Stimulated activated CD8-positive, alpha-beta memory T cell treated with anti-CD3 and anti-CD28 coated beads, Interleukin-2, amount 100 ng/mL, for 1 hour (primary cell): ENCODE measurements at places on chromosomes 7 and 10.
A peak's percentile ranks its signal among the peaks of the same experiment; 100 is the strongest.

GRCh38 chr10:807958-808353 lies 118.5 kb upstream of the DIP2C start:
- no peak for DNase-seq

DNA sequence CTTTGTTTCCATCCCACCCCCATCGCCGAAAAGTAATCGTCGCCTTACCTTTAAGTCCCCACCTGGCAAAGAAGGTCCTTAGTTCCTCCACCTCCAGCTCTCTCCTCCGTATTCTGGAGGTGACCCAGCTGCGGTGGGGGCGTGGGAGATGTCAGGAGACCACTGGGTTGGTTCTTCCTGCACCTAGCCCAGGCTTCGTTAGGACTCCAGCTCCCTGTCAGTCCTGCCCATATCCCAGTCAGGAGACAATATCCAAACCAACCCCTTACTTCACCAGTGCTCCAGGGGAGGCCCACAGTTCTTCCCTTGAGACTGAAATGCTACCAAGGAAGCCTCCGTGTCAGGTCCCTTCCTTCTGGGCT lies 693 bp downstream of the ADIRF start:
- DNase-seq = no peak

GRCh38 chr7:130902755-130903357 lies 168.8 kb upstream of the KLF14 start:
- DNase-seq = no peak

DNA sequence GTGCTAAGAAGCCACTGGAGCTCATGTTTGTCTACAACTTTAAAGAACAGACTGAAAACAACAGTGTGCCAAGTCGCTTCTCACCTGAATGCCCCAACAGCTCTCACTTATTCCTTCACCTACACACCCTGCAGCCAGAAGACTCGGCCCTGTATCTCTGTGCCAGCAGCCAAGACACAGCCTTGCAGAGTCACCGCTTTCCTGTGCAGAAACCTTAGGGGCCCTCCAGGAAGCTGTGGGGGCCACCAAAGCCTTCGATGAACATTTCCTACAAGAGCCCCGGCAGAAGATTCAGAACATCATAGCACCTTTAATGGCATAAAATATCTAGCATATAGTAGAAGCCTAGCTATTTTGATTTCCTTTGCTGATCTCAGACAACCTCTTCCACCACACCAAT lies 88.0 kb upstream of the PRSS58 start:
- no peak for DNase-seq

- no peak for DNase-seq
Measured at GRCh38 chr7:23012908-23013714, 819 bp downstream of the HYCC1 start.

- peak; percentile 26 for DNase-seq
Measured at GRCh38 chr10:62632071-62632809, 172.3 kb upstream of the ADO start.

GRCh38 chr7:41916450-41916927 lies 213.6 kb upstream of the INHBA start:
- no peak for DNase-seq

- no peak for DNase-seq
Measured at GRCh38 chr7:133754708-133755107, 372.4 kb upstream of the LRGUK start.

DNA sequence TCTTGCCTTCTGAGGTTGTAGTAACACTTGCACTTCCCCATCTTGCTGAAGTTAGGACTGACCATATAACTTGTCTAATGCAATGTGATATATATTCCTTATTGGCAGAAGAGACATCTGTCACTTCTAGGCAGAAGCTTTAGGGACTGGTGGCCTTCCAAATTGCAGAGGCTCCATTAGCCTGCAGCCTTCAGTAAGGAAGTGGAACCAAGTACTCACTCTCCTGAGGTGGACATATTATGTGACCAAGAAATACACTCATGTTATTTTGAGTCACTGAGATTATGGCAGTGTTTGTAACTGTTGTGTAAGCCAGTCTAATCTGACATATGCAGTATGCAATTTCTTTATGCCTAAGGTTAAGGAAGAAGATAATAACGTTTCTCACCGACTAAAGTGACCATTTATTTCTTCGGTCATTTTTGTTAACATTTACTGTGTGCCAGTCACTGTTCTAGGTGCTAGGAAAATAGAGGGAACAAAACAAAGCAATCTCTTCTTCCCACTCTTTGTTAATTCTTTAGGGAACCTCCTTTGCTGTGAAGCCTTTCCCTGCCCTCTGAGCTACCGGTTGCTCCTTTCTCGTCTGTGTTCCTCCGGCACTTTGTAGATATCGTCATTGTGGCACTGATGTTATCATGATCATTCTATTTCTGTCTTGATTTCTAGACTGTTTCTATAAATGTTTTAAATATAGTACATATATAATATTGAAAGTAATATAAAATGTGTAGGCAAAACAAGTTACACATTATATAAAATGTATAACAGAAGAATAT lies 52.9 kb upstream of the HBP1 start:
- DNase-seq = no peak

DNA sequence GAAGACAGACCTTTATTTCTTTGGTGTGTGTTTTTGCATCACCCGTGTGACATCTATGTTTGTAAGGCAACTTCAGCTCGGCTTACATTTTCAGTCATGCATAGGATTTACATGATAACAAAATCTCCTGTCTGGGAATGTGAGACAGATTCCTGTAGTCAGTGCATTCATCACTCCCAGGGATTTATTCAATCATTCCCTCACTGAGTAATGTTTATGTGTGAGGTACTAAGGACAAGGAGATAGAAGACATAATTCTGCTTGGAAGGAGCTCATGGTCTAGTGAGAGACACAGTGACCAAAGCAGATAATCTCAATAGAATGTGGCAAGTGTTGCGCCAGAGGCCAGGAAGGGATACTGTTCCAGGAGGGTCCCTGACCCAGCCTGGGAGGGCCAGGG lies 35.2 kb upstream of the BMPER start:
- DNase-seq = no peak

GRCh38 chr7:20665096-20665495 lies 49.6 kb downstream of the ABCB5 start:
- no peak for DNase-seq

- no peak for DNase-seq
Measured at GRCh38 chr10:35995485-35995884, 353.4 kb upstream of the FZD8 start.

GRCh38 chr10:83541046-83541445 lies 598.3 kb upstream of the GHITM start:
- DNase-seq = no peak

GRCh38 chr10:64036321-64036930 lies 515.2 kb downstream of the REEP3 start:
- no peak for DNase-seq

- no peak for DNase-seq
Measured at GRCh38 chr7:132402096-132402495, 174.2 kb downstream of the PLXNA4 start.

GRCh38 chr7:36040679-36041078 lies 112.4 kb upstream of the EEPD1 start:
- no peak for DNase-seq

GRCh38 chr10:123527151-123527550 lies 139.0 kb upstream of the GPR26 start:
- no peak for DNase-seq

- DNase-seq = no peak
Measured at GRCh38 chr7:10860516-10860915, 113.2 kb upstream of the PHF14 start.

DNA sequence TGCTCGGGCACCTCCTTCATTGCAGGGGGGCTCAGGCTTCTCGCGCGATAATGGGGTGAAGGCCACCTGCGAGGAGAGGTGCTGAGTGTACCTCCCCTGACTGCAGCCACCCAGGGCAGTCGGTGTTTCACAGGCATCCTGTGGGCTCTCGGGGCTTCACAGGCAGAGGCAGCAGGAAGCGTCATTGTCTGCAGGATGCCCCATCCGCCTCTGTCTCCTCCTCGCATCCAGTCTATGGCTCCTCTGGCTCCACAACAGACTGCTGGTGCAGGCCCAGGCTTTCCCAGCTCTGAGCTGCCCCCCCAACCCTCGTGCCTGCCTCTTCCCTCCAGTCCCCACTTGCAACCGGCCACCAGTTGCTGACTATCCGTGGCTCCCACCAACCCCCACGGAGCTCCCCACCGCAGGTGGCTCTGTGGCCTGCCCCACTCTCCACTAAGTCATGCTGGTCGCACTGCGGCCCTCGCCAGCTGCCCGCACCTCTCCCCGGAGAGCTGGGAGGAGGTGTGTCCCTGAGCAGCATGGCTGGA lies 36.5 kb downstream of the CAMK2B start:
- no peak for DNase-seq

GRCh38 chr7:76515999-76516443 lies 5.7 kb downstream of the UPK3B start:
- DNase-seq = no peak

- no peak for DNase-seq
Measured at GRCh38 chr10:112471878-112472487, 25.0 kb downstream of the VTI1A start.

GRCh38 chr7:21914671-21915070 lies 31.0 kb downstream of the CDCA7L start:
- DNase-seq = no peak

GRCh38 chr10:12975266-12975665 lies 26.2 kb downstream of the CCDC3 start:
- DNase-seq = no peak

GRCh38 chr7:26160896-26161295 lies 8.9 kb downstream of the NFE2L3 start:
- DNase-seq = no peak

GRCh38 chr7:36076074-36076473 lies 77.0 kb upstream of the EEPD1 start:
- DNase-seq = no peak

GRCh38 chr7:29123626-29124190 lies 22.6 kb downstream of the CPVL start:
- no peak for DNase-seq

DNA sequence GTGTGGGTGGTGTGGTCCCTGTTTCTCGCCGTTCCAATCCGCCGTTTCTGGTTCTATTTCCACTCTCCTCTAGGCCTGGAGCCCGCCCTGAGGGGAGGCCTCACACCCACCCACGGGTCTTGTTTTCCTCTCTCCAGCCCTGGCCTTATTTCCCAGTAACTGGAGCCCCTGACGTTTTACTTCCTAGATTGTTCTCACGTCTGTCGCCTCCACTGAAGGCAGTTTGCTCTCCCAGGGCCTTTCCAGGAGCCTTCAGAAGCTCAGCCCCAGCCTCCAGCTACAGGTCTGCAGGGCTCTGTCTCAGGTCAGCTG lies 30.6 kb downstream of the CFAP46 start:
- DNase-seq = no peak

DNA sequence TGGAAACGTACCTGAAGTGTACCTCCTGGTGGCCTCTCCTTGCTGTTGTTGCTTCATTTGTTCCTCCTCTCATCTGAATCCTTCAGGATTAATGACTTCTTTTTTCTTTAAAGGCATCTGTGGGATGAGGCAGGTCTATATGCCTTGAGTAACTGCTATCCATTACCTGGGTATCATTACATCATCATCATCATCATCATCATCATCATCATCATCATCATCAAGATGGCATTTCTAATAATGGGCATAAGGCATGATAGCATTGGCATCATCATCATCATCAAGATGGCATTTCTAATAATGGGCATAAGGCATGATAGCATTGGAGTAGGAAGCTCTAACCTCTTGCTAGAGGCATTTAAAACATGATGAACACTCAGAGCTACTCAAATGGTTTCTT lies 59.9 kb downstream of the CFAP58 start:
- no peak for DNase-seq

GRCh38 chr7:105580022-105580740 lies 1.1 kb downstream of the EFCAB10 start:
- no peak for DNase-seq

GRCh38 chr7:1122832-1123501 lies 35.1 kb downstream of the GPER1 start:
- no peak for DNase-seq

- no peak for DNase-seq
Measured at GRCh38 chr10:29317423-29318021, 28.7 kb downstream of the LYZL1 start.

DNA sequence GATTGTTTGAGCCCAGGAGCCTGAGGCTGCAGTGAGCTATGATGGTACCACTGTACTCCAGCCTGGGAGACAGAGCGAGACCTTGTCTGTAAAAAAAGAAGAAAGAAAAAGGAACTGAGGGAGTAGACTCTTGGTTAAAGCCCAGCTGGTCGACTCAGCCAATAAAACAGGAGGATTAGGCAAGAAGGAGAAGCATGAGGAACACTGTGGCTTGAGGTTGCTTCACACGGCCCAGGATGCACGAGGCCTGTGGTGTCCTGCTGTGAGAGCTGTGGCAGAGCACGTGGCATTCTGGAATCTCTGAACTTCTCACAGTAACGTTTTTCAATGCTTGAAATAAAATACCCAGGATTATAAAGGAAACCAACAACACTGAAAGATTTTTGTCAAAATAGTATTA lies 93.3 kb downstream of the CUL2 start:
- no peak for DNase-seq

DNA sequence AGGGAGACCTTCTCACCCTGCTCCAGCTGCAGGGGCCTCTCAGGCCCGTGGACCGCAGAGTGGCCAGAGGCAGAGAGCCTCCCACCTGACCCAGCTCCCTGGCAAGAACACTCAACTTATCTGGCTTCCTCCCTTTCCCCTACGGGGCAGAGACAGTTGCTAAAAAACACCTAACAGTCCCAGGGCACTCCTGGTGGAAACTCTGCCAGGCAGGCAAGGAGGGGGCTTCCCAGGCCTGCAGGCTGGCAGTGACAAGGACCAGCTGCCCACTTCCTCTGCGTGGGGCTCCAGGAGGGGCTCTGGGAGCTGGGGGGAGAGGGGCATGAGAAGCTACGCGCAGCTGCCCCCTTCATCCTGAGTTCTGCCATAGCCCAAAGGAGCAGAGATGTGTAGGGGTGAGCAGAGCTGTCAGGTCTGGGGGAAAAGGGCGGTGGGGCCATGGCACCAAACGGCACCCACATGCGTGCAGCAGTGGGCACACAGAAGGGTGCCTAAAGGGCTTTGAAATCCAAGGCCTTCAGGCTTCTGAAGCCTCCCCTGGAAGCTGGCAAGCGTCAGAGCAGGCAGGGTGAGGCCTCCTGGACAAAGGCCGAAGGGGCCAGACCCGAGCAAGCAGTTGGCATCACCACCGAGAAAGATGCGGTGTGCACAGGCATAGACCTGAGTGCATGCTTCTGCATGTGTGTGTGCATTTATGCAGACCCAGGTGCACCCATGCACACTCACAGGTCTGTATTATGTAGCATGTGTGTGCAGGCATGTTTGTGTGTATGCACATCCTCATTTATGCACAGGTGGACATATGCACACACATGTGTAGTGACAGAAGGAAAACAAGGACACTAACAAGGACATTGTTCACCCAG lies 14.4 kb downstream of the SPOCK2 start:
- DNase-seq = no peak

GRCh38 chr10:49178489-49179471 lies 9.4 kb downstream of the TMEM273 start:
- DNase-seq = no peak

DNA sequence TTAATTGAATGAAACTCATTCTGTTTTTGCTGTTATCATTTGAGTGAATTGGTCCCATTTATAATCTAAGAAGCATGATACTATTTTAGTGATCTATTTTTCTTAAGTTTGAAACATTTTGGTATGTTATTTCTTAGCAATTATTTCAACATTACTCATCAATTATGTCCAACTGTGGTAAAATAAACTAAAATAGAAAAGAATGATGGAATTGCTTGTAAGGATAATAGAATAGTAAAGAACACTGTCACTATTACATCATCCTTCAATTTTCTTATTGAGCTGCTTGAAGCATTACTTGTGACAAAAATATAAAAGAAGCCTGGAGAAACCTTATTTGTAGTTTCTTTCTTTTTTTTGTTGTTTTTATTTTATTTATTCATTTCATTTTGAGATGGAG lies 42.4 kb downstream of the ZNF487 start:
- no peak for DNase-seq
